ENCODE measurements at places on chromosomes 6 and 20.

GRCh38 chr20:47810721-47811347 lies 25.6 kb upstream of the SULF2 start:
- DNase-seq: no peak

DNA sequence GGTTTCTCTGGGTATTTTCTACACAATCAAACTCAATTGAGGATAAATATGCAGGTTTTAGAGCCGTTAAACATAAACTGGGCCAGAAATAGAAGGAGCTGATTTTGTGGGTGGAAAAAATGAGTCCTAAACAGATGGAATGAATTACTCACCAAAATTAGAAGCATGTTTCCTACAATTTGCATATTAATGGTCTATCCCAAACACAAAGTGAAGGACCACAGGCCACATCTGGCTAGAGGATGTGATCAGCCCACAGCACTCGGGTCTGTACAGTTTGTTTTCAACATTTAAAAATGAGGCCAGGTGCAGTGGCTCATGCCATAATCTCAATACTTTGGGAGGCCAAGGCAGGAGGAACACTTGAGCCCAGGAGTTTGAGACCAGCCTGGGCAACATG lies 296.3 kb downstream of the PREX1 start:
- DNase-seq: no peak

- DNase-seq: no peak
Observed at GRCh38 chr20:31691646-31692275, 30.9 kb downstream of the BCL2L1 start.

DNA sequence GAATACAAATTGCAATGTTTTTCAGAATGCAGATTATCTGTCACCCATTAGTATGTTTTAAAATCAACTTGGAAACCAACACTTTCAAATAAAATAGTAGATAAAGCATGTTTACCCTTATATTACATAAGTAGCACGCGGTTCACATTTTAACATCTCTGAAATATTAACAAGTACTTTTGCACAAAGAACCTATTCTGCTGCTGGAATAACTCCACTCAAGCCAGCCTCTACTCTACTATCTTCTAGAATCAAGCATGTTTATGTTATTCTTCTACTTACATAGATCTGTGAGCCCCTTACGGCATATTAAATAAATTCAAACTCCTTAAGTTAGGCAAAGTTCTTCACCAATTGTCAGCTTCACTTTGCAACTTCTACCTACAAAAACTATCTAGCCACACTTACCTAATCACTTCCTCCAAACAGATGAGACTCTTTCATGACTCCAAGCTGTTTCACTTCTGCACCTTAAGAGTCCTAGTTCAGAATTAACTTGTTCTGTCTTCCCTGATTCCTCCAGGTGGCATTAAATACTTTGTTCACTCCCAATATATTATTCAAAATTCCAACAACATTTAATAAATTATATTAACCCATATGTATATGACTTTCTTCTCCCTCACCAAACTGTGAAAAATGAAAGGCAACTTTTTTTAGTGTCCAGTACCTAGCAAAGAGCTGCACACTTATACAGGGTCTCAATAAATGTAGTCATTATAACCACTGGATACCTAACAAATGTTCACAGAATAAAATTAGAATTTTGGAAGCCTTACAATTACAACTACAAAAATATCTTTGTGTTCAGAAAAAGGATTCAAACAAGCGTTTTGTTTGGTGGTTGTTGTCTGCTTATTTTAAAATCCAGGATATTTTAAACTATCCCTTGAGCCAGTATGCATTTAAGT lies 12.1 kb downstream of the CEP85L start:
- DNase-seq: no peak

GRCh38 chr20:44091026-44091425 lies 96.0 kb downstream of the JPH2 start:
- no peak for DNase-seq

All from cortex of kidney (tissue), 1 donor.